ENCODE measurements at places on chromosomes 2 and 18.

DNA sequence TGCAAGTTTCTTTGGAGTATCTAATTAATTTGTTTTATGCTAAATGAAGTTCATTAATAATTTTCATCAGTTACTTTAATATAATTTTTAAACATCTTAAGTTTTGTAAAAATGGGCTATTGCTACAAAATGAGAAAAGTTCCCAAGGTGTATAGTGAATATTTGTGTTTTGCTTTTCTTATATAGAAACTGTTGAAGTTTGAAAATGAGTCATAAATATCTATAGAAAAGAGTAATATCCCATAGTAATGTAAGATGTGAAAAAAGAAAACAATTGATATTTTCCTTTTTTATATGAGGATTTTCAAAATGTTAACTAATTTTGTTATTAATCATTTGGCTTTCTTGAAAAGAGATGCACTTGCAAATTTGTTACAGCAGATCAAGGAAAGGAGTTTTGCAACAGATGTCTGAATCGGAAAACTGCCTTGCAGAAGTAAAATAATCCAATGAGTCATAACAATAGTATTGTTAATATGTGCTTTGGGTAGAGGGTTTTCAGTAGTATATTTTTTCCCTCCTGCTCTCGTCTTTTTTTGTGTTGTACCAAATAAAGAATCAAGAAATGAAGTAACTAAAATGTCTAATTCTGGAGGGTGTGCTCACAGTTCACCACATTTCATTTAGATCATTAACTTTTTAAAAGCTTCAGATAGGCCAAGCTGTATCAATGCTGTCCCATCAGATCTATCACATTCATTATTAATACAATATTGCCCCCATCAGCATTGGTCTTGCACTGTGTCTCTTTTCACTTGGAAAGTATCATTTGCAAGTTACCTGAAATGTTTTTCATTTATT, 15.5 kb downstream of the DUSP19 start:
- DNase-seq: no peak

DNA sequence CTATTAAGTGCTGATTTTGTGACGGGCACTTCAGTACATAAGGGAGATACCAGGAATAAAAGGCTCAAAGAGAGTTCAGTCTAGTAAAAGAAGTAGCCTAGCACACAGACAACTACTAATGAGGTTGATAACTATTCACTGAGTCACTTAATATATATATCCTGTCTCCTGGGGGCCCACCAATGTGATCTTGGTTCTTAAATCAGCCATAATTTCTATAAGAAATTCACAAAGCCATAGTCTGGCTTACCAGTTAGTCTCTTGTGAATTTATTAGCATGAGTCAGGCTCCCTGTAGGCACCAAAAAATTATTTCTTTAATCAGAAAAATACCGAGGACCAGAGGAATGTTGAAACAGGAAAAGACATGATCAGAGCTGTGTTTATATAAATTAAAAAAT, 10.4 kb downstream of the KCNE4 start:
- no peak for DNase-seq

- DNase-seq: no peak
Measured at GRCh38 chr18:37156330-37156942, 327.5 kb downstream of the KIAA1328 start.

- no peak for DNase-seq
Measured at GRCh38 chr2:108390340-108390739, 12.6 kb downstream of the SULT1C4 start.

DNA sequence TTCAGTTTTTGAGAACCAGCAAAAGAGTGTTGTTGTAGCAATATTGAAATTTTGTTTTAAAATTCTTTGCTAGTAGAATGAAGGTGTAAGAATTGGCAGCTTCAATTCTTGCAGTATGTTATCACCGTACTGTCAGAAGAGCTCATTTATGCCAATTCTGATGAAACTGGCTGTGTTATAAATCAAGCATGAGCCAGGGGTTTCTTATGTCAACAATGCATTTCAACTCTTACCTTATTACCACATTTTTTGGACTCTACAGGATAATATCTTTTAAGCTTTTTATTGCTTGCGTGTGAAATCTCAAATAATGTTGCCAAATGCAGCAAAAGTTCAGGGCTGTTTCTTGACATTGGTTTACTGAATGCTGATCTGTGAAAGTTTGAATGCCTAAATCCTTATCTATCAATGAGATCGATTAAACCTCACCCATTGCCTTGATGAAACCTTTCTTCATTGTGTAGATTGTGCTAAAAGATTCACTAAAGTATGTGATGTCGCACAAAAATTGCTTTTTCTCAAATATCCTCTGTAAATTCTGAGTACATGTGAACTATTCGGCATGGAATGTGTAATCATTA, 1389.3 kb upstream of the ZEB2 start:
- no peak for DNase-seq

DNA sequence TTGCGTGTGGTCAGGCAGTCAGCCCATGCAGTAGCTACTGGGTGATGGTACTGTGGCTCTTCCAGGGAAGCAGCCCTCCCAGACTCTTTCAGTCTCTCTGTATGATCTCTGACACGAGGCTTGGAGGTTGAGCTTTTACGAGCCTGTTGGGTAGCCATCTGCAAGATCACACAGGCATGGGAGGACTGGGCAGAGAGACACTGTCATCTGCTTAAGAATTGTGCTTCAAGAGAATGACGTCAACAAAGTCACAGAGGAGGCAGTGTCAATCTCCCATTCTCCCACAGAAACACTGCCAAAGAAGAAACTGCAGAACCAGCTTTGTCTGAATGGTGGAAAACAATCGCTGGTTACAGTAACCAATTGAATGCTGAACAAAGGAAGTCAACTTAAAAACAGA, 78.4 kb upstream of the MC2R start:
- DNase-seq: no peak

Data from naive thymus-derived CD8-positive, alpha-beta T cell (primary cell).